ENCODE measurements at places on chromosomes 6 and 20. TPM values are rescaled to one million over a fixed set of nuclear protein-coding genes. Genes with fewer than 3 reads are reported as not detected.

DNA sequence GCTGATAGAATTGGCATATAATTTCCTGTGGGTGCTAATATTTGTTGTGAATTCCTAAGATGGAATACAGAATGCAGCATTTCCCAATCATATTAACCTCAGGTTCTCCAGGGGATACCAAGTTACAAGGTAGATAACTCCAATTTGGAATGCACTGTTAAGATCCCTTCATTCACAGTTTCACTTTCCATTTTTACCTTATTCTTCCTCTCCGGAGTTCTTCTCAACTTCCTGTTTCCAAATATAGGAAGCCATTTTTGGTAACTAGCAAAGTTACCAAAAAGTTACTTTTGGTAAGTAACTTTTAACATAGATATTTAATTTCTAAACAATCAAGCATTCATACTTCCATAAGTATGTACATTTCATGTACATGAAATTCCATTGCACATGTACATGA lies 63.5 kb upstream of the PHACTR2 start:
- no peak overlapping the region for H3K4me3 ChIP-seq
- no peaks in the 10 kb centered on the region for H3K36me3 ChIP-seq
- no peaks in the 10 kb centered on the region for H3K4me1 ChIP-seq
- H3K27me3 ChIP-seq: no peaks in the 10 kb centered on the region
- DNase-seq: no peak

DNA sequence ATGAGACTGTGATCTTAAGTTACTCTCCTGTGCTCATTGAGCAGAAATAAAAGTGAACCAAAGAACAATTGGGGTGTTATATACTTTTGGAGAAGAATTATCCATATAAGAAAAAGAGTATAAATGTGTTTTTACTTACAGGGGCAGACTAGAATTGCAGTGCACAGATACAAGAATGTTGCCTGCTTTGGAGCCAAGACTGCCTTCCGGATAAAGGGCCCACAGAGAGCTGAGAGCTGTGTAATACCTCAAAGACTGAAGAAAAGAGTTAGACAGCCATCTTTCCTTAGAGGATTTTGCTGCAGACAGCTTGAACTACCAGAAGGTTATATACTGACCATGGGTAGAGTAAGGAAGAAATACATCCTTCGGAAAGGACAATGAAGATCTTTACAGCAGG lies 1235.5 kb upstream of the CITED2 start:
- DNase-seq: no peak
- no peak overlapping the region for H3K4me3 ChIP-seq

GRCh38 chr6:52489881-52490280 lies 69.7 kb downstream of the EFHC1 start:
- H3K27me3 ChIP-seq: no peaks in the 10 kb centered on the region
- H3K27ac ChIP-seq: peak overlapping the region; percentile 65
- DNase-seq: peak; percentile 80
- H3K36me3 ChIP-seq: no peaks in the 10 kb centered on the region
- no peak overlapping the region for H3K4me3 ChIP-seq

DNA sequence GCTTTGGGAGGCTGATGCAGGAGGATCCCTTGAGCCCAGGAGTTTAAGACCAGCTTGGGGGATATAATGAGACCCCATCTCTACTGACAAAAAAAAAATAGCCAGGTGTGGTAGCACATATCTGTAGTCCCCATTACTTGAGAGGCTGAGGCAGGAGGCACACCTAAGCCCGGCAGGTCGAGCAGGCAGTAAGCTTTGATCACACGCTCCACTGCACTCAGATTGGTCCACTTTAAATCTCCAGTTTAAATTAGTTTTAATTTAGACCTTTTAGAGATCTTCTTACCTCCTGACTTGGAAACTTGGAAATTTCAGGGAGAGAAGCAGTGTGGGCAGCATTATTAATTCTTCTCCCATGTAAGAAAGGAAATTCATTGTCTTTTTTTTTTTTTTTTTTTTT lies 16.8 kb upstream of the PLCB4 start:
- no peak overlapping the region for H3K27ac ChIP-seq
- no peak overlapping the region for H3K4me3 ChIP-seq
- no peaks in the 10 kb centered on the region for H3K27me3 ChIP-seq
- no peak for DNase-seq
- peaks cover 13% of the 10 kb centered on the region for H3K4me1 ChIP-seq

DNA sequence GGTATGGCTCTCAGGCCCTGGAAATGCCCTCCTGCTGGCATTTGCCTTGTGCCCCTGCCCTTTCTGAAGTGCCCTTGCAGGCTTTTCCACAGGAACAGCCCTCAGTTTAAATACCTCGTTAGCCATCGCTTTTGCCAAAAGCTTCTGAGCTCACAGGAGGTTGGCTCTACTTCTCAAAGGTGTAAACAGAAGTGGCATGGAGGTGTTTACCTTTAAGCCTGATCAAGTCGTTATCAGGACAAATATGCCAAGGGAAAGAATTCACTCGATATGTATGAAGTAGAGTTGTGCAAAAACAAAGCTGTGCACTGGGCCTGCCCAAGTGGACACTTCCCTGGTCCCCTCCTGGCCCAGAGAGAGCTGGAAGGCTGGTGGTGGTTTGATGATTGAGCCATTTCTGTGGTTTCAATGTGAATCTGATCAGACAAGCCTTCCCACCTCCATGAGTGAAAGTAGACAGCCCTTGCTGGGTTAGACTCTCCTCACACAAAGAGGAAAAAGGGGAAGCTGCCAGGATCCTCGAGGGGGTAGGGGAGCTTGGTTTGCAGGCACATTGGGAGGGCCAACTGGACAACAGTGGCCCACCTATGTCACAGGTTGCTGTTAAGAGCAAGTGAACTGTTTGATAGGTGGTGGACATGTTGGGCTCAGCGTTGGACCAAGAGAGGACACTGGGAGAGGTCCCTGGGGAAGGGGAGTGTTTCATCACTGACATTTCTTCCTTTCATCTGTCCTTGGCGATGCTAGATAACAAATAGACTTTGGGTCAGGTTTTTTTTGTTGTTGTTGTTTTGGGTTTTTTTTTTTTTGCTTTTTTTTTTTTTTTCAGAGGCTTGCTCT lies 98.7 kb downstream of the ZDHHC14 start:
- H3K4me3 ChIP-seq: no peak overlapping the region
- no peaks in the 10 kb centered on the region for H3K36me3 ChIP-seq
- no peaks in the 10 kb centered on the region for H3K27me3 ChIP-seq

DNA sequence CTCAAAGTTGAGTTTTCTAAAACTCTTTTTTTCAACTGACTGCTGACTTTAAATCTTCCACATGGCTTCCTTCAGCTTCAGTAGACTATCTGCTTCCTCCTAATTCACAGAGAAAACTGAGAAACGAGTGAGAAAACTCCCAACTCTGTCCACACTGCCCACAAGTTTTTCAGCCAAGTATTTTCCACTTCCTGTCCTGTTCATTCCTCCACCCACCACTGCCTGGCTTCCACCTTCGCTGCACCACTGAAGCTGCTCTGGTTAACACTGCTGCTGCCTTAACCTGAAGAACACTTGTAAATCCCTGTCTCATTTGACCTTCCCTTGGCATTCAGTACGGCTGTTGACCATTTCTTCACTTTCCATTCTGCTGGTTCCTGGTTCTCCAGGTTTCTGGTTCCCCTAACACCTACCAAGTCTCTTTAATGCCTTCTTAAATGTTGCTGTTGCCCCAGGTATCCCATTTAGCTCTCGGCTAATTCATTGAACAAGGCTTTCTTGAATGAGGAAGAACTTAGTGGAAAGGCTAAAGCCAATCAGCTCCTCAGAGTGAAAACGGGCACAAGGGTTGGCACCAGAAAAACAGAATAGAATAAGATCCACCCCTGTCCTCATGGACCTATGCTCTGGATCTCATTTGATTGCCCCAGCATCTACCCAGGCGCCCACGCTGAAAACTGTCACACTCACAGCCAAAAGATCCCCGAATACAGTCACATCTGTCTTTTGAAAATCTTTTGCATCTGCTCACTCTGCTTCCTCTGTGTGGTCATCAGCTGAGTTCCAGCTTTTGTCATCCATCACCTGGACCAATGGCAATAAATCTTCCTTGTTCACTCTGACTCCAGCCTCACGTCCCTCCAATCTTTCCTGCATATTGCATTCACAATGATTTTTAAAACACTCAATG lies 104.4 kb upstream of the TAB2 start:
- no peak for DNase-seq
- H3K4me3 ChIP-seq: no peak overlapping the region

The MLIP gene
- total RNA-seq: 11.6 TPM

- no peaks in the 10 kb centered on the region for H3K4me1 ChIP-seq
- no peak overlapping the region for H3K27ac ChIP-seq
- H3K27me3 ChIP-seq: no peaks in the 10 kb centered on the region
- H3K4me3 ChIP-seq: no peak overlapping the region
Measured at GRCh38 chr6:14281811-14282660, 164.5 kb downstream of the CD83 start.

- H3K27ac ChIP-seq: no peak overlapping the region
- H3K4me3 ChIP-seq: no peak overlapping the region
- H3K4me1 ChIP-seq: peaks cover 30% of the 10 kb centered on the region
- H3K36me3 ChIP-seq: peaks cover 2% of the 10 kb centered on the region
Measured at GRCh38 chr20:36860811-36861624, 14.9 kb upstream of the TLDC2 start.

DNA sequence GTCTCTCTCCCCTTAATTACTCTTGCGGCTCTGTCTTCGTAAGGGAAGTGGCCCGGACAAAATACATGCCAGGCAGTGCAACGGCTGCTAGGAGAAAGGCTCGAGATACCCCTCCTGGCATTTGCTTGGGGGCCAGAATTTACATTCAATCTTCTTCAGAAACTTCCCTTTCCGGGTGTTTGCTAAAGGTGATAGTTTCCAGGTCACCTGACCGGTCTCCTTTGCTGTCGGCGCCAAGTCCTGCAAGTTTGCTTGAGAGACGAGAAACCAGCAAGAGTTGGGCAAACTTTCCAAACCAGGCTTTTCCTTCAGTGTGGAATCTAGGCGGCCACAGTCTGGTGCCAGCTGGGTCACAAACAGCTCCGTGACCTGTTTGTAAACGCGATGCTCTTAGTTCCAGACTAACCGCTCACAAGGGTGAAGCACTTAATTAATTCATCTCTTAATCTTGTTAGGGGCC lies 563 bp upstream of the SRSF3 start:
- peaks cover 9% of the 10 kb centered on the region for H3K36me3 ChIP-seq
- no peaks in the 10 kb centered on the region for H3K27me3 ChIP-seq
- no peak for DNase-seq
- H3K27ac ChIP-seq: peak overlapping the region; percentile 71
- H3K4me3 ChIP-seq: peak overlapping the region; percentile 44

The DNMT3B gene
- total RNA-seq: 6.8 TPM

GRCh38 chr6:25062070-25062811 lies 126.5 kb upstream of the RIPOR2 start:
- no peaks in the 10 kb centered on the region for H3K27me3 ChIP-seq
- H3K27ac ChIP-seq: no peak overlapping the region
- no peak overlapping the region for H3K4me3 ChIP-seq
- H3K4me1 ChIP-seq: no peaks in the 10 kb centered on the region

The ZNF512B gene
- 25.9 TPM for total RNA-seq

DNA sequence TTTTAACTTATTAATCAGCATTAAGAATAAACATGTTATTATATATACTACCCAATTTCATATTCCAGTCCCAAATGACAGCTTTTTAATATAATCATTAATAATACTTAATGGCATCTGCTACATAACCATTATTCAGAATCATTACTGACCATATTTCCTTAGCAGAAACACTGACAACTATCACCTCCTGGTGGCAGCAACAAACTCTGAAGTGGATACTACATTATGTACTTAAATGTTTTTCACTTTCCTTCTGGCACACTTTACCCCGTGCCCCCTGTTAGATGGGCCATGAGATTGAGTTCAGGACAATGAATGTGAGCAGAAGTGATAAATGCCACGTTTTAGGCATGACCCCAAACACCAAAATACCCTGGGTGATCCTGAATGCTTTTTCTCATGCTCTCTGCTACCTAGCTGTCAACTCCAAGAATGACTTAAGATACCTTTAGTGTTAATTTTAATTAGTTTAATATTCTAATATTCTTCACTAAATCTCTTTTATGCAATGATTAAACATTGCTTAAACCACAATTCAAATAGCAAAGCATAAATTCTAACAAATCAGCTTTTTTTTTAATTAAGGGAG lies 77.1 kb downstream of the LMBRD1 start:
- DNase-seq: peak; percentile 46
- H3K4me3 ChIP-seq: no peak overlapping the region
- H3K36me3 ChIP-seq: no peaks in the 10 kb centered on the region
- H3K4me1 ChIP-seq: no peaks in the 10 kb centered on the region
- H3K27ac ChIP-seq: no peak overlapping the region

The CLIC5 gene
- 0.14 TPM for total RNA-seq

The NRSN1 gene
- total RNA-seq: not detected

DNA sequence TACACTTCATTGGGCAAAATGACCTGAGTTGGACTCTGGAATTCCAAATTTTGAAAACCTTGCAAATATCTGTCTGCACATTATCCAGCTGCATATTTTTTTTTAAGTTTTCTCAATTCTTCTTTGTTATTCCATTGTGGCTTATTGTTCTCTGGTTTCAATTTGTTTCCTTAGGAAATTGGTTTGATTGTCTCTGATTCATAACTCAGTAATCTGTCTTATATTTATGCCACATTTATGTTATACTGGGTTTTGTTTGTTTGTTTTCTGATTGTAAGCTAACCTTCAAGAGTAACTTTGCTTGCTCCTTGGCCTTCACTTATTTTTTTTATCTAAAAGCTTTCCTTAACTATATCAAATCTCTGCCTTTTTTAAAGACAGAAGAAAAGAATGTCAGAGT lies 193.3 kb upstream of the PLCB4 start:
- no peak overlapping the region for H3K4me3 ChIP-seq
- no peaks in the 10 kb centered on the region for H3K36me3 ChIP-seq
- H3K27me3 ChIP-seq: no peaks in the 10 kb centered on the region
- peaks cover 13% of the 10 kb centered on the region for H3K4me1 ChIP-seq
- peak overlapping the region; percentile 34 for H3K27ac ChIP-seq

Data from endothelial cell of umbilical vein (primary cell).